Ammon's horn (tissue), 1 donor: ENCODE measurements at places on chromosomes 12 and 14.

DNA sequence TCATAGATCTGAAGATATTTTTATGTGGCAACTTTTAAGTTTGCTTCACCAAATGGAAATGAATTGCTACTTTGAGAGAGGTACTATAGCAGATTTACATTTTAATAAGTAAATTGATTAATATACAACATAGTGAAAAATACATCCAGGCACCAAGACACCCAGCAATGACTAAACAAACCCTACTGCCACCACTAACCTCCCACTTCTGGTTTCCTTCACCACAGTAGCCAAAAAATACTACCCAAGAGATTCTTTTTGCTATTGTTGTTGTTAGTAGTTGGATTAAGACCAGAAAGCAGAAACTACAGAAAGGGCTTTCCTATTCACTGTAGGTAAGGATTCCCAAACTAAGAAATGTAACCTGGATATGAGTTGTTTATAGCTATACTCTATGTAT, 54.1 kb downstream of the COCH start:
- DNase-seq = no peak

DNA sequence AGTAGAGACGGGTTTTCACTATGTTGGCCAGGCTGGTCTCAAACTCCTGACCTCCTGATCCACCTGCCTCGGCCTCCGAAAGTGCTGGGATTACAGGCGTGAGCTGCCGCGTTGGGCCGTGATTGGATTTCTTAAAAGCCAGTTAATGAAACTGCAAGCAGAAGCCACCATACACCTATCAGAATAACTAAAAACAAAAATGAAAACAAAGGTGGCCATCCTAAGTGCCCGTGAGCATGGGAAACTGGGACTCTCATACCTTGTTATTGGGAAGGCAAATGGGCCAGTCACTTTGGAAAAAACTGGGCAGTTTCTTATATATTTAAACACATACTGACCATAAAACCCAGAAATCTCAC, 7.7 kb upstream of the TCTN1 start:
- DNase-seq = no peak

- no peak for DNase-seq
Observed at GRCh38 chr12:72025524-72025923, 86.9 kb downstream of the TPH2 start.

GRCh38 chr12:10058387-10058786, 27.9 kb downstream of the CLEC9A start:
- no peak for DNase-seq

GRCh38 chr12:50672158-50672557, 91.7 kb upstream of the ATF1 start:
- DNase-seq = no peak

DNA sequence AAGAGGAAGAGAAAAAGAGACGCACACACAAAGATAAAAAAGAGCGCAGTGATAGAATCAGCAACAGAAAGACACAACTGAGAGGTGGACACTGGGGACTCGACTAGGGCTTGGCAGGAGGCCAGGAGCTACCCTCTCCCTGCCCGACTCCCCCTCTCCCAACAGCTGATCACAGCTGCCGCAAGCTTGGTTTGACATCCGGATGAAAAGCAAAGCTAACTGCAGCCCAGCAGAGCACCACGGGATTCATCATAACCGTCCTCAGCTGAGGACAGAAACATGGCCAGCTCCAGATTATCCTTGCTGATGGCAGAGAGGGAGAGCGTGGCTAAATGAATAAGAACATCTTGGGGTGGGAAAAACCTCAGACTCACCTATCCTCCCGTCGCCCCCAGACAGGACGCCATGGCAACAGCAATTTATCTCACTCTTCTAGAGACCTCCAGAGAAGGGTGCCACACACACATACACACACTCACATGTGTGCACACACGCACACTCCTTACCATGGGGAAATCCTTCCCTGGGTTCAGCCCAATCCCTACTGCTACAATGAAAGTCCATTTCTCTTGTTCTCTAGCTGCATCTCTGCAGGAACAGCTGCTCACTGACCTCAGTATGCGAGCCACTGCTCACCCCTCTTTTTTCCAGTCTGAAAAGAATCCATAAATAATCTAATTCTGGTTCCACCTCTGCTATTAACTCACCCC, 135.3 kb downstream of the NTF3 start:
- DNase-seq = peak; percentile 6

DNA sequence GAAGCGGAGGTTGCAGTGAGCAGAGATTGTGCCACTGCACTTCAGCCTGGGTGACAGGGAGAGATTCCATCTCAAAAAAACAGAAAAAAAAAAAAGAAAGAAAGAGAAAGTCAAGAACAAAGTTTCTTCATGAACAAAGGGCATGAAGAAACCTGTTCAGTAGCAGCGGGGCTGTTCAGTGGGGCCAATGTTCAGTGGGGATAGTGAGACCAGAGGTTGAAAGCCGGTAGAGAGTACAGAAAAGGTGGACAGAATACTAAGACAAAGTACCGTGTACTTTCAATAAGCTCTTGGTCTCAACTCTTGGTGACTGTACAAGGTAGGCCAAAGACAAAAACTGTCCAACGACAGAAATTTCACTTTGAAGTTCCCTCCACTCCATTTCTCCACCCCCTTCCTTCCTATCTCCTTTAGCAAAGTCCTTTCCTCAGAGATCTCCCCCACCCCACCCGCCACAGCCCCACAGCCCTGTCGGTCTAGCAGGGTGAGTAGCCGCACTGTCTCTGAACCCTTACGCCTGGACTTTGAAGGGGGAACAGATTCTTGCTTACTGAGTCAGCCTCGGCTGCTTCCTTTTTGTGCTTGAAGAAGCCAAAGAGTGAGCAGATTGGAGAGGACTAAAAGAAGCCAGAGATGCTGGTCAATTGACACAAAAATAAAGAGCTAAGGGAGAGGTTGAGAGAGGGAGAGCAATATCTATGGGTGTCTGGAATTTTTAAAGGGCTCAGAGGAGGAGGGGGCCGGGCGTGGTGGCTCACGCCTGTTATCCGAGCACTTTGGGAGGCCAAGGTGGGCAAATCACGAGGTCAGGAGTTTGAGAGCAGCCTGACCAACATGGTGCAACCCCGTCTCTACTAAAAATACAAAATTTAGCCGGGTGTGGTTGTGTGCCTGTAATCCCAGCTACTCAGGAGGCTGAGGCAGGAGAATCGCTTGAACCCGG, 44.2 kb upstream of the FOS start:
- peak; percentile 71 for DNase-seq

GRCh38 chr14:103286460-103286859, 47.6 kb upstream of the EIF5 start:
- no peak for DNase-seq

- DNase-seq = no peak
Observed at GRCh38 chr12:78244916-78245507, 414.3 kb downstream of the NAV3 start.

- DNase-seq = no peak
Observed at GRCh38 chr12:92290886-92291285, 145.2 kb upstream of the BTG1 start.

GRCh38 chr14:95497561-95498011, 18.9 kb downstream of the SYNE3 start:
- no peak for DNase-seq

- DNase-seq = no peak
Observed at GRCh38 chr12:104721936-104722335, 236.2 kb downstream of the SLC41A2 start.

- peak; percentile 20 for DNase-seq
Observed at GRCh38 chr14:20934148-20934762, 21.0 kb upstream of the RNASE2 start.

- no peak for DNase-seq
Observed at GRCh38 chr12:103915306-103915705, 14.9 kb upstream of the HSP90B1 start.

GRCh38 chr12:45343269-45344051, 127.6 kb downstream of the ANO6 start:
- no peak for DNase-seq

- DNase-seq = peak; percentile 69
Observed at GRCh38 chr14:81464253-81465002, 64.3 kb upstream of the STON2 start.

GRCh38 chr14:79256380-79256779, 954.9 kb downstream of the DIO2 start:
- no peak for DNase-seq

GRCh38 chr14:34164162-34164864, 213.4 kb upstream of the EGLN3 start:
- no peak for DNase-seq

DNA sequence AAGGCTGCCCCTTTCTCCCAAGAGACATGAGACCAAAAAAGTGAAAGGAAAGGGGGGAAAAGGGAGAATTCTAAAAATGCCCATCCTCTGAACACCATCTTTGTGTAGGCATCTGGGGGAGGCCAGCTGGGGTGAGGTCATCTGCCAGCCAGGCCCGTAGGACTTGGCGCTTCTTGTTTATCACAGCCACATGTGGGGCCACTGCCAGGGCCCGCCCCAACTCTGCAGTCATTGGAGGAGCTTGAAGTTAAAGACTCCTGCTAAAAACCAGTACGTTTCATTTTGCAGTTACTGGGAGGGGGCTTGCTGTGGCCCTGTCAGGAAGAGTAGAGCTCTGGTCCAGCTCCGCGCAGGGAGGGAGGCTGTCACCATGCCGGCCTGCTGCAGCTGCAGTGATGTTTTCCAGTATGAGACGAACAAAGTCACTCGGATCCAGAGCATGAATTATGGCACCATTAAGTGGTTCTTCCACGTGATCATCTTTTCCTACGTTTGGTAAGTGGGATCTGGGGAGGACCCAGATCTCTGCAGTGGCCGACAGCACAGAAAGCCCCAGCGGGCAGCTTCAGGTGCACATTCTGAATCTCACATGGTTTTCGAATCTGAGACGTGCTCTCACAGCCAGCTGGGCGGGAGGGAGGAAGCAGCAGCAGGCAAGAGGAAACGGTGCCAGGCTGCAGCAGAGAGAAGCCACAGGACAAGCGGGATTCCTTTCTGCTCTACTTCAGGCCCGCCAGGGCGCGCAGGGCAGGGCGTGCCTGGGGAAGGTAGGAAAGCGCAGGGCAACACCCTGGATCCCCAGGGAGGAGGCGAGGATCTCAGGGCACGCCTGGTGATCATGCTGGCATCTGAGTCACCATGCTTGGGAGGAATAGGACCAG, at the start of gene P2RX7:
Gene P2RX7, plus strand, starts transcription at position 276 of the 881 bp plus-strand sequence. Its CDS starts 95 bp downstream, at position 371.
- DNase-seq = peak; percentile 98

DNA sequence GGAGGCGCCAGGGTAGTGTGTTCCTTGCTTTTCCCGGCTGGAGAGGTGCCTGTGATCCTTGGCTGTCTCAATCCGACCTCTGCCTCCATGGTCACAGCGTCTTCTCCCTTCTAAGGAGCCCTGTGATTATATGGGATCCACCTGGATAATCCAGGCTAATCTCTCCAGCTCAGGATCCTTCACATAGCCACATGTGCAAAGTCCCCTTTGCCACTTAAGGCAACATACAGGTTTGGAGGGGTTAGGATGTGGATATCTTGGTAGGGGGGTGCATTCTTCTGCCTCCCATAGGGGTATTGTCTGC, 1.2 kb upstream of the HVCN1 start:
- no peak for DNase-seq

GRCh38 chr14:68050177-68050576, 230.6 kb downstream of the RAD51B start:
- no peak for DNase-seq

- DNase-seq = no peak
Observed at GRCh38 chr14:73188501-73188911, 48.8 kb upstream of the PAPLN start.

- DNase-seq = no peak
Observed at GRCh38 chr12:95796982-95797289, 6.4 kb upstream of the NTN4 start.

DNA sequence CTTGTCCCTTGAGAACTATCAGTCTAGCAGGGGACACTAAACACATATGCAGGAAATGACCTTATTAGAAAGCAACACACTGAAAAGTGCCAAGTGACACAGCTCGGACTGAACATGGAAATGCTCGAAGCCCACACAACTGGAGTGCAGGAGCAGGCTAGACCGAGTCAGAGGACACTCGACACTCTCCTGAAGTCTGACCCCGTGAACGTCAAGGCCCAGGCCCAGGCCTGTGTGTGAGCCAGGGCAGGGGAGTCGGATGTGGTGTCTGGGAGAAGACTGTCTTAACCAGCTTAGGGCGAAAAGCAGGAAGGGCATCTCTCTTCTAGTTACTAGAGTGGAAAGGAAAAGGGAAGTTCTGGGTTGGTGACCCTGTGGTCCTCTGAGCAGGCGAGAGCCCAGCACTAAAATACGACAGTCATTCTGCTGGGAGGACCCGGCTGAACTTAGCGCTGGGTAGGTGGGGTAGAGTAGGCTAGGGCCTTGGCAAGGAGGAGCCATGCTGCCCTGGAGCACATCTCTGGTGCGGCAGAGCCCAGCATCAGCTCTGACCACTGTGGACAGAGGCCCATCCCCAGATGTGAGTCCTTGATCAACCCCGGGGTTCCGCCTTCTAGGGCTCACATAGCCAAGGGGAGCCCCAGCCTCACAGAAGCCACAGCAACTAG, 93.0 kb downstream of the NTF3 start:
- DNase-seq = no peak

DNA sequence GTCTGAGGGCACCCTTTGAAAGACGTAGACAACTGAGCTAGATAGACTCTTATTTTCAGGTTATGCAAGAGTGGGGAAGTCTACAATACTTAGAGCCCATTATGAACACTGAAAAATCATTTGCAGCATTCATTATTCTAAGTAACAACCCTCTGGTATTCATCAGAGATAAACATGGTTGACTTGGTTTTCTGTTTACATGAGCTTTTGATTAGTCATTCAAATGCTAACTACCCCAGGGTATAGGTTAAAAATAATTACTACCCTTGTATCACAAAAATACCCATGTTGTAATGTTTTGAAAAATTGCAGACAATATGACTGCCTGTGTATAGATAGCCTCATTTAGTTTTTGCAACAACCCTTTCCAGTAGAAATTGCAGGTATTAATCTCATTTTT, 78.5 kb downstream of the PPFIBP1 start:
- DNase-seq = no peak

DNA sequence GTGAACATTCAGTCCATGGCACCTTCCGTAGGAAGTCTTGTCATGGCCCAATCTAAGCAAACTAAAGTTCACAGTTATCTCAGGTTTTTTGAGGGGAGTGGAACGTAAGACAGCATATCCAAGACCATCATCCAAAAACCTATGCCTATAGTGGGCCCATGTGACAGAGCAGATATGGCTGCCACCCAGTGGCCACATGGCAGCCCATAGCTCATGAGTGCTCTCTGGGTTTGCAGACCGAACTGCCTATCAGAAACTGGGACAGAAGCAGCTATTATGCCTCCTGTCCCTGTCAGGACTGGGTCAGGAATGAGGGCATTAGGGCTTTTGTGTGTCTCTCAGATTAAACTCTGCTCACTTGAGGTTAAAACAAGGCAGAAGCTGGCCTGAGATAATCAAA, 503.7 kb downstream of the NRXN3 start:
- no peak for DNase-seq
